ENCODE measurements at places on chromosomes 2 and 18.

DNA sequence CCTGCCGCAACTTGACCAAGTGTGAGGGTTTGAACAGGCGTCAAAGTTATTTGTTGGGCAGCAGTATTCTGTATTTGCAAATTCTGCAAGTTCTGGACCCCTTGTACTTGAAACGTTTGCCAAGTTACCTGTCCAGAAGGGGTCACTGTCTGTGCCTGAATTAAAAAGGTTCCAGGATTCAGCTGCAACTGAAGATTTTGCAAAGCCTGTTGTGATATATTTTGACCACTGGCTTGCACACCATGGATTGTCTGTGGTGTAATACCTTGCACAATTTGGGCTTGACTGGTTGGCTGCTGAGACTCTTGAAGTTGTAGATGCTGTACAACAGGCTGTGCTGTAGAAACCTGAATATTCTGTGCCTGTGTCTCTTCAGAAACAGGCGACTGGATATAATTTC is 10.2 kb downstream of the SP3 start:
- no peak for DNase-seq

DNA sequence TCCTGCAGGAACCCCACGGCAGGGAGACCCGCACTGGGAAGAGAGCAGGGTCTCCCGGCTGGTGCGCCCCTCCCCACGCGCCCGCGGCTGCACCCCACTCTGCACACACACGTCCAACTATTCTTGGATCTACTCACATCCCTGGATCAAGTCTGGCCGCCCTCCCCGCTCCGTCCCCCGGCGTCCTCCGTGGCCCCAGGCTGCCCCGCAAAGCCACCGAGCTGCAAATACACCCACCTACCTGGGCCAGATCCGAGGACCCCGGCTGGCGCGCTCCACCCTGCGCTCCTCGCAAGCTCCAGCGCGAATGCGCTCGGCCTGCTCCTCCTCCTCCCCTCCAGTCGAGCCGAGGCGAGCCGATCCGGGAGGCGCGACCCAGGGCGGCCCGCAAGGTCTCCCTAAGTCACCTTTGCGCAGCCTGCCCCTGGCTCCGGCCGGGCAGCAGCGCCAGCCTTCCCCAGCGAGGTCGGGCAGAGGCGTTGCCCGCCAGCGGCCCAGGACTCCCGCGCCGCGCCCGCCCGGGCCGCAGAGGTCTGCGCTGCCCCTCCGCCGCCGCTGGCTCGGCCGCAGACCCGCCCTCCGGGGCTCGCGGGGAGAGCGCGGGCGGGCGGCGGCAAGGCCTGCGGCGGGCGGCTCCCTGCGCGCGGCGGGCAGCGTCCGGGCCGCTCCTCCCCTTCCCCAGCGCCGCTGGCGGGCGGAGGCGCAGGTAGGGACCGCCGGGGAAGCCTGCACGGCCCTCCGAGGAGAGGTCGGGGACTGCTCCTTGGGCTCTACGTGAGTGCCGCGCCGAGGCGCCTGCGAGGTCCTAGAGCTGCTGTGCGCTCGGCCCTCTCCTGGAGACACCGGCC is 126.0 kb downstream of the OSBPL1A start:
- DNase-seq: peak; percentile 42

GRCh38 chr2:12589802-12590320 is 126.9 kb upstream of the TRIB2 start:
- no peak for DNase-seq

DNA sequence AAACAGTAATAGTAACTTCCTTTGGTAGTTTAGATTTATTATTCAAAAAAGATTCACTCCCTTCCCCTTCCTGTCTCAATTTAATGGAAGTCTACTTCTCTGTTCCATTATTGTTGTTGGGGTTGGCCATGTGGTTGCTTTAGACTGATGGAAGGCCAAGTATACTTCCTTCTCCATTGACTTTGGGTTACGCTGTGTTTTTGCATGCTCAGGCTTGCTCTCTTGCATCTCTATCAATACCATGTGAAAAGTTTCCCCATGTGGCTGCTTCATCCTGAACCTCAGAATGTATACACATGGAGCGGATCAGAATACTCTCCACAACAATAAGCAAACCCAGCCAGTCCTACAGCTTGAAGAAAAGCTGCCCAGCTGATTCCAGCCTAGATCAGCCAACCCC is 20.3 kb downstream of the CFAP210 start:
- no peak for DNase-seq

All from activated CD4-positive, alpha-beta T cell treated with anti-CD3 and anti-CD28 coated beads, Interleukin-2, amount 50 U/mL, for 16 hours (primary cell).